Naive B cell (primary cell): ENCODE measurements at places on chromosomes 2 and 18. TPM values are rescaled to one million over a fixed set of nuclear protein-coding genes. Genes with fewer than 3 reads are reported as not detected.

Gene ACMSD
- not detected for polyA plus RNA-seq

DNA sequence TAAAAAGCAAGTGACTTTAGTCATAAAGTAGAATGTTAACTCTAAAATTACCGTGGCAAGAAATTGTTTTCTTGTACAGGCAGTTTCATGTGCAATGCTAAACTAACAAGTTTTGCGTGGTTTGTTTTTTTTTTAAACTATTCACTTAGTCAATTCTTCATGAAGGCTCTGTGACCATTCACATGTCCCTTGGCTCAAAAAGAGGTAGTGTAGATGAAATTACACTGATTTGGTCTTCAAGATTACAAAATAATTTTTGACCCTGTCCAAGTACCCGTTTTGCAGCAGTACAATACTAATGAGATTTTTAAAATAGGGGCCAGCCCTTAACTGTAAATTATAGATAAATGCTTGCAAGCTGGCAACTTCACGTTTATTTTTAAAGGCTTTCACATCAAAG lies 1.3 kb downstream of the TMEM131 start:
- DNase-seq: no peak
- peak overlapping the region; percentile 95 for H3K27ac ChIP-seq
- peaks cover 37% of the 10 kb centered on the region for H3K4me1 ChIP-seq
- peak overlapping the region; percentile 85 for H3K4me3 ChIP-seq
- no peaks in the 10 kb centered on the region for H3K27me3 ChIP-seq

GRCh38 chr18:44849361-44849760 lies 168.7 kb downstream of the SETBP1 start:
- no peak overlapping the region for H3K4me3 ChIP-seq
- peaks cover 91% of the 10 kb centered on the region for H3K4me1 ChIP-seq
- DNase-seq: no peak
- H3K36me3 ChIP-seq: peaks cover 40% of the 10 kb centered on the region
- no peaks in the 10 kb centered on the region for H3K27me3 ChIP-seq

Gene SERPINB3
- not detected for polyA plus RNA-seq

Gene LHCGR
- polyA plus RNA-seq: not detected

Gene GALM
- 12.0 TPM for polyA plus RNA-seq

DNA sequence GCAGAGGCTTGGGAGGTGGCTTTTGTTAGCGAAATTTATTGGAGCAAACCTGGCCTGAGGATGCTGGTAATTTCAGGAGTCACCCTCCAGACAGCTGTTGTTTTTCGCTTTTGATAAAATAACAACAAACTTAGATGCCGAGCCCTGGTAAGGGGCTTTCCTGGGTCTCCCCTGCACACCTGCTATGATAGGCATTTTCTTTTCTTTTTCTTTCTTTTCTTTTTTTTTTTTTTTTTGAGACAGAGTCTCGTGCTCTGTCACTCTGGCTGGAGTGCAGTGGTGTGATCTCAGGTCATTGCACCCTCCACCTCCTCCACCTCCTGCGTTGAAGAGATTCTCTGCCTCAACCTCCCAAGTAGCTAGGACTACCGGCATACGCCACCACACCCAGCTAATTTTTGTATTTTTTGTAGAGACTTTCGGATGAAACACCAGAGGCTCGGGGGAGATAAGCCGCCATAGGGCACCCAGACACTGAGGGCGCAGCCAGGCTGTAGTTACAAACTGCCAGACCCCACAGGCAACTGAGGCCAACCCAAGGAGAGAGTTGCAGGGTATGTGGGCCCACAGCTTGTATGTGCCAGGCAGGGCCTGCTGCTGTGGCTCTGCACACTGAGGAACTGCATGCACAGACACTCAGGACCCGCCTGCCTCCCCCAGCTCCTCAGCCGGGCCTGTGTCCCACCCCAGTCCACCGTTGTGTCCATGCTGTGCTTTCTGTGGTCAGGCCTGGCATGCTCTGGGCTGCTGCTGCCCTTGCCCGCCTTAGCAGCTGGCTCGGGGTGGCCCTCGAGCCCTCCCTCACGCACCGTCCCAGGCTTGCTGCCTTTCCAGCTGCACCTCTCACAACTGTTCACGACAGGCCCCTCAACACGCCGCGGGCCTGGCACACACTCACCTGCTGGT lies 3.9 kb downstream of the GYPC start:
- no peak for DNase-seq
- H3K36me3 ChIP-seq: peaks cover 10% of the 10 kb centered on the region
- peak overlapping the region; percentile 98 for H3K27ac ChIP-seq
- H3K4me3 ChIP-seq: peak overlapping the region; percentile 97

GRCh38 chr2:84880645-84881521 lies at the start of gene TRABD2A:
TRABD2A (minus strand) TSS chr2:84881084; CDS start chr2:84881039, 45 bp downstream.
- H3K27me3 ChIP-seq: no peaks in the 10 kb centered on the region
- H3K36me3 ChIP-seq: no peaks in the 10 kb centered on the region
- H3K4me3 ChIP-seq: peak within 1 kb of the TSS; percentile 98
- H3K27ac ChIP-seq: peak within 1 kb of the TSS; percentile 84
- peak; percentile 47 for DNase-seq
- H3K4me1 ChIP-seq: peaks cover 46% of the 10 kb centered on the region

GRCh38 chr18:24322584-24323136 lies 75.0 kb downstream of the OSBPL1A start:
- no peaks in the 10 kb centered on the region for H3K36me3 ChIP-seq
- H3K4me3 ChIP-seq: no peak overlapping the region
- no peak overlapping the region for H3K27ac ChIP-seq
- H3K4me1 ChIP-seq: no peaks in the 10 kb centered on the region
- no peak for DNase-seq
- no peaks in the 10 kb centered on the region for H3K27me3 ChIP-seq

DNA sequence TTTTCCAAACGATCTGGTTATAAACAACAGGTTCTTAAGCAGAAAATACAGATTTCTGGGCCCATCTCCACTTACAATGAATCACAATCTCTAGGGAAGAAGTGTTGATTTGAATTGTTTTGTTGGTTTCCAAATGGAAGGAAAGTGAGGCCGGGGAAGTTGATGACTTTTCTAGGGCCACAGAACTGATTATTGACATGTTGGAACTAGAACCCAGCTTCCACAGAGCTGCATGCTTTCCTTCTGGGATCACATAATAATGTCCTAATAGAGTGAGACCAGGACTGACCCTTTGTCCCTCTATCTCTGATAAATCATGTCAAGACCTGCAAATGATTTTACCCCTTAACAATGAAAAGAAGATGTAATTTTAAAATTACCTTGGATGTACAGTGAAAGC lies 332.2 kb downstream of the OSR1 start:
- peaks cover 7% of the 10 kb centered on the region for H3K4me1 ChIP-seq
- DNase-seq: no peak
- H3K4me3 ChIP-seq: no peak overlapping the region
- no peaks in the 10 kb centered on the region for H3K36me3 ChIP-seq

DNA sequence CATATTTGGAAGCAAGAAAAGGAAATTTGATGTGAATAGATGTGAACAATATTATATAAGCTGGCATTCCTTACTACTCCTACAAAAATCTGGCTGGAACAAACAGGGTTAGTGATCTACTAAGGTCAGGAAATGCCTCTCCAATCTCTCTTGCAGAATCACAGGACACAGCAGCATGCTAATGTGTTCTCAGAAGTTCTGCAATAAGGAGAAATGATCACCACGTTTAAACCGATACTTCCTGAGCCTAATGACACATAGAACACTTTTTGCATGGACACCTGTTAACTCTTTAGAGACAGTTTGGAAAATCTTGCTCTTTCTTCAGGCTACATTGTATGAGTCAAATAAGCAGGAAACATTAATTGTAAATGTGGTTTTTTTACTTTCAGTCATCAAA lies 89.6 kb upstream of the MAP3K20 start:
- no peak for DNase-seq
- no peaks in the 10 kb centered on the region for H3K36me3 ChIP-seq
- H3K4me3 ChIP-seq: no peak overlapping the region
- peaks cover 15% of the 10 kb centered on the region for H3K27me3 ChIP-seq
- H3K4me1 ChIP-seq: no peaks in the 10 kb centered on the region
- no peak overlapping the region for H3K27ac ChIP-seq

DNA sequence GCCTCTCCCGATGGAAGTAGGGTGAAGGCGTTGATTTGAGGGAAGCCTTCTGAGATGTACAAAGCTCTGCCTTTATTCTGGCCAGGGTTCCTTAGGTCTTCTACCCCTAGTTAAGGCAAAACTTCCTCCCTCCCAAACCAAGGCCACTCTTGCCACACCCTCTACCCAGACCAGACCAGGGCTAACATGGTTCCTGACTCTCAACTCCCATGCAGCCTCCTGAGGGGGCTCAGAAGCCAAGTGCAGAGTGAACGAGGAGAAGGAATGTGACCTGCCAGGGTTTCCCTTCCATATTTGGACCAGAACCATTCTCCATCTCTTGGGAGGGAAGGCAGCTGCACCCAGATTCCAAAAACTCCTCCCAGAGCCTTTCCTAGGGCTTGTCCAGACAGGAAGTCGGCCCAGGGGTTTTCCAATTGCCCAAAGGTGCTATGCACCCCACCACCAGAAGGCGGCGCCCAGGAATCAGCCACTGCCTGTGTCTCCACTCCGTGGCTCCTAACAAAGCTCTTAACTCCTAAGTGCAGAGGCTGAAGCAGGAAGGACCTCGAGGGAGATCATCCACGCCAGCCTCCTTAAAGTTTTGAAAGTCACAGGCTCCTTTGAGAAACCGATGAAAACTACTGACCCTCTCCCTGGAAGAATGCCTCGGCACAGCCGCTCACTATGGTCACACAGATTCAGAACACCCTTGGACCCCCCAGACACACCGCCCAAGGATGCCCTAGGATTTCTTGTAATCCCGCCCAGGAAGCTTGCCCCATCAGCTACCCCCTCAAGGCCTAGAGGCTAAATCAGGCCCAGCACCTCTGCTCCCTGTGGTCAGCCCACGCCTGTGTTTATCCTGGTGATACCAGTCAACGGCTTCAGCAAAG lies 157.8 kb downstream of the SMAD2 start:
- H3K27ac ChIP-seq: no peak overlapping the region
- H3K4me1 ChIP-seq: no peaks in the 10 kb centered on the region
- peaks cover 40% of the 10 kb centered on the region for H3K27me3 ChIP-seq
- H3K36me3 ChIP-seq: no peaks in the 10 kb centered on the region
- H3K4me3 ChIP-seq: no peak overlapping the region
- peak; percentile 39 for DNase-seq

GRCh38 chr2:233287871-233288270 lies 19.7 kb upstream of the SAG start:
- no peak for DNase-seq
- no peak overlapping the region for H3K4me3 ChIP-seq
- H3K36me3 ChIP-seq: peaks cover 41% of the 10 kb centered on the region
- H3K27ac ChIP-seq: no peak overlapping the region

Gene FBLN7
- polyA plus RNA-seq: not detected

Gene IGFBP5
- not detected for polyA plus RNA-seq

DNA sequence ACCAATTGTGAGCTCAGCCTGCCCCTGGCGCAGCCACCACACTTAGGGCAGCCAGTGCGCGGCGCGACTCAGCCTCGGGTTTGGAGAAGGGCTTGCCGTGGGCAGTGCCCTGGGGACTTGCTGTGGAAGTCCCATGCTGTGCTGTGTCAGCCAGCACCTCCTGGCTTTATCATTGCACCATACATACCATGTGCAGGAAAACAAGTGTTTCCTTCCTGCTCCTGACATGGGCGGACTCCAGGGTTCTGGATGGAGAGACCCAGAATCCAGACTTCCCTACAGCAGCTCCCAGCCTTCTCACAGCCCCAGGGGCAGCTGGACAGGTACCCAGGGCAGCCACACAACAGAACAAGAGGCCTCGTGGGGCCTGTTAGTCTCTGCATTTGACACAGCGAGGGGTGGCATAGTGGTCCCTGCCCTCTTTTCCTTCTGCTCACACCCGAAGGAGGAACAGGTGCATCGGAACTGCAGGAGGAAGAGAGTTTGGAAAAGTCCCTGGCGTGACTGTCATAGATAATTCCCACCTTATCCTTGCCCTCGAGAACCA lies 54.2 kb downstream of the SDC1 start:
- no peak overlapping the region for H3K4me3 ChIP-seq
- no peak for DNase-seq
- H3K36me3 ChIP-seq: no peaks in the 10 kb centered on the region
- peaks cover 20% of the 10 kb centered on the region for H3K27me3 ChIP-seq
- no peaks in the 10 kb centered on the region for H3K4me1 ChIP-seq
- no peak overlapping the region for H3K27ac ChIP-seq

Gene MYO5B
- not detected for polyA plus RNA-seq

- H3K27ac ChIP-seq: no peak overlapping the region
- DNase-seq: no peak
- no peaks in the 10 kb centered on the region for H3K27me3 ChIP-seq
- H3K4me1 ChIP-seq: no peaks in the 10 kb centered on the region
- H3K36me3 ChIP-seq: no peaks in the 10 kb centered on the region
Observed at GRCh38 chr2:126739141-126739540, 83.2 kb downstream of the GYPC start.

Gene CRYBA2
- polyA plus RNA-seq: not detected

GRCh38 chr2:202122980-202123720 lies 50.1 kb downstream of the KIAA2012 start:
- DNase-seq: no peak
- no peak overlapping the region for H3K4me3 ChIP-seq
- H3K36me3 ChIP-seq: no peaks in the 10 kb centered on the region
- H3K27me3 ChIP-seq: no peaks in the 10 kb centered on the region

Gene CAVIN2
- 3.1 TPM for polyA plus RNA-seq

DNA sequence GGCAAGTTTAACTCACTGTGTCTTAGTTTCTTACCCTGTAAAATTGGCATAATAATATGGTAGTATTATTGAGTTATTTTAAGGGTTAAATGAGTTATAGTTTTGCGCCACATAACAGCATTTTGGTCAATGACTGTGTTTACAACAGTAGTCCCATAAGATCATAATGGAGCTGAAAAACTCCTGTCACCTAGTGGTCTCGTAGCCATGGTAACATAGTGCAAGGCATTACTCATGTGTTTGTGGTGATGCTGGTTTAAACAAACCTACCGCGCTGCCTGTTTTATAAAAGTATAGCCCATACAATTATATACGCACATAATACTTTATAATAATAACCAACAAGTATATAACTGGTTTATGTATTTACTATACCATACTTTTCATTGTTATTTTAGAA lies 15.8 kb downstream of the UNC80 start:
- peaks cover 9% of the 10 kb centered on the region for H3K4me1 ChIP-seq
- no peak for DNase-seq
- H3K27me3 ChIP-seq: no peaks in the 10 kb centered on the region
- H3K4me3 ChIP-seq: no peak overlapping the region
- H3K27ac ChIP-seq: no peak overlapping the region
- no peaks in the 10 kb centered on the region for H3K36me3 ChIP-seq

- no peaks in the 10 kb centered on the region for H3K27me3 ChIP-seq
- DNase-seq: no peak
- H3K4me1 ChIP-seq: peaks cover 15% of the 10 kb centered on the region
Observed at GRCh38 chr2:49943944-49944778, 789.8 kb upstream of the FSHR start.

Gene ERBB4
- not detected for polyA plus RNA-seq

- H3K27me3 ChIP-seq: peaks cover 13% of the 10 kb centered on the region
- DNase-seq: no peak
- H3K36me3 ChIP-seq: no peaks in the 10 kb centered on the region
- no peaks in the 10 kb centered on the region for H3K4me1 ChIP-seq
- H3K4me3 ChIP-seq: no peak overlapping the region
Observed at GRCh38 chr2:118356051-118356450, 267.8 kb downstream of the INSIG2 start.

Gene TXNDC2
- not detected for polyA plus RNA-seq
